ENCODE measurements at places on chromosomes 16 and 17. TPM values are rescaled to one million over a fixed set of nuclear protein-coding genes. Genes with fewer than 3 reads are reported as not detected.

Gene HCRT
- total RNA-seq: not detected

Gene TTYH2
- total RNA-seq: 25.5 TPM

Gene TBC1D3E
- total RNA-seq: not detected

Gene HAGHL
- total RNA-seq: 11.3 TPM

Gene NOD2
- total RNA-seq: not detected
